ENCODE measurements at places on chromosomes 11 and 22.

- no peak for DNase-seq
Observed at GRCh38 chr22:47996446-47996857, 1234.0 kb downstream of the TBC1D22A start.

- DNase-seq: no peak
Observed at GRCh38 chr11:25423436-25424199, 908.3 kb upstream of the ANO3 start.

DNA sequence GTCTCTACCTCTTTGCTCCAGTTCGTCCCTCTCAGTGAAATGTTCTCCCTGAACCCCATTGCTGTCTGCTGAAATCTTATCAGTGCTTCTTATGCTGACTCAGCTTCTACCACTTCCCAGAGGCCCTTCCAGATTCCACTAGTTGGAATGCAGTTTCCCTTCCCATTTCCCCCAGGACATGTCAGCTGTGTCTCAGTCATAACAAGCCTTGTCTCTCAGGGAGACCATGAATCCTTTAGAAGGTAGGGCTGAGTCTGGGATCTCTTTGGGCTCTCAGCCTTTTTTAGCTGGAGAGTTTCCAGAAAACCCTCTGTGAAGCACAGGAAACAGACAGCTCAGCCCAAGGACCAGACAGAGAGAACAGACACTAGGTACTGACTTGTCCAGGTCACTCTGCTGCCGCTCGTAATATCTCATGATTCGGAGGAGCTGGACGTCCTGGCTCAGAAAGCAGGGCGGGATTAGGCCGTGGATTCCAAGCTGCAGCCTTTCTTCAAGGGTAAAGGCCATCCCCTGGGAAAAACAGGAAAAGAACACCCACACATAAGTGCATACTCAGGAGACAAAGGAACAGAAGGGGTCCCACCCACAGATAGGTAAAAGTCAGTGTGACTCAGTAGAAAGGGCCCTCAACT lies 113.0 kb downstream of the ME3 start:
- DNase-seq: no peak

DNA sequence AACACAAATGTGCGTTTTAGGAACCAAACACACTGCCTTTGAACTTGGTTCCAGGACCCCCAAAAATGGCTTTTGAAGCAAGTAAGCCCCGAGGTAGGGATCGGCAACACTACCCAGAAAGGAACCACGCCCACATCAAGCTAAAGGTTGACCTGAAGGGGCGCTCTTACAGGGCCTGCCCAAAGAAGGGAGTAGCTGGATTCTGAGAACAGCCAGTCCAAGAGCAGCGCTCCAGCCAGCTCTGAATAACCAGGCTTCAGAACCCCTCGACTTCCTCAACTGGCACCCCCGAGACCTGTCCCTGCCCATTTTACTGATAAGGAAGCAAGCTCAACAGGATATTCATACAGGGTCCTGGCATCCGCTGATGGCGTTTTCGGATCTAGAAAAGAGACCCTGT lies 18.9 kb upstream of the MOB2 start:
- DNase-seq: no peak

DNA sequence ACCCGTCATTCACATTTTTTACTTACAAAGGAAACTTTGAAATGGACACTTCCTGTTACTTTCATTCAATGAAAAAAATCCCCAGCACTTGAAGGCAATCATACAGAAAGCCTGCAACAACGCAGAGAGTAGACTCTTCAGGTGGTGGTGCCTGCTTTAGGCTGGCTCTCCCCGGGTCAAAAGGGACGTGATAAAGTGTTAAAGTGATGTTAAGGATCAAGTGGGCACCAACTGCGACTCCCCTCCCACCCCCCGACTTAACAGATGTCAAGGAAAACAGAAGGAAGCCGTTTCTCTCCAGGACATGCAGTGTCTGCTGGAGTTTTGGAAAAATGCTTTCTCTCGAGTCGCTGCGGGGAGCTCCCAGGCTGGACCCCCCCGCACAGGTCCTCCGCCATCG lies 414 bp upstream of the PNPLA3 start:
- DNase-seq: no peak

DNA sequence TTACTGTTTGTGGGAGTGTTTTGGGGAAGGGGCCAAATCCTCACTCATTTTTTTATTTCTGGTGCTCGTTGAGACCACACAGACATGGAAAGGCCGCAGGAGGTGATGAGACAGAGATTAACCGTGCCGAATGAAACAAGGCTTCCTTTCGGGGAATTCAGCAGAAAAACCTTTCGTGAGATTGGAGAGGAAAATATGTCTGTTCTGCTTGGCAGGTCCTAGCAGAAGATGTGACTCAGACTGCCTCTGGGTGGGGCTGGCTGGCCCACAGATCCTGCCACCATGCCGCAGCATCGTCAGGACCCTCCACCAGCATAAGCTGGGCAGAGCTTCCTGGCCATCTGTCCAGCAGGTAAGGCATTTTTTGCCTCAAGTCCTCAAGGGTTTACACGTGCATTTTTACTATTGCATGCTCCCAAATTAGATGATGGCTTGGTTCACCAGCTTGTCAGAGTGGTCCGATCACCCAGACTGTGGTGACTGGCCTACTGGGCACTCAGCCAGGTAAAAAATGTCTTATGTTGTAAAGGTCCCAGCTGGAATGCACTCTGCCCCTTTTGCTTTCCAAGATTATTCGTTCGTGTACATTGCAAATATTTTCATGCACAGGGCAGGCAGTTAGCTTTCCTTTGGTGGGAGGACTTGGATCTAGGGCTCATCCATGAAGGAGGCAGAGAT lies 1.5 kb downstream of the DDB2 start:
- DNase-seq: no peak

GRCh38 chr11:69657911-69658625 lies 17.1 kb downstream of the LTO1 start:
- no peak for DNase-seq

DNA sequence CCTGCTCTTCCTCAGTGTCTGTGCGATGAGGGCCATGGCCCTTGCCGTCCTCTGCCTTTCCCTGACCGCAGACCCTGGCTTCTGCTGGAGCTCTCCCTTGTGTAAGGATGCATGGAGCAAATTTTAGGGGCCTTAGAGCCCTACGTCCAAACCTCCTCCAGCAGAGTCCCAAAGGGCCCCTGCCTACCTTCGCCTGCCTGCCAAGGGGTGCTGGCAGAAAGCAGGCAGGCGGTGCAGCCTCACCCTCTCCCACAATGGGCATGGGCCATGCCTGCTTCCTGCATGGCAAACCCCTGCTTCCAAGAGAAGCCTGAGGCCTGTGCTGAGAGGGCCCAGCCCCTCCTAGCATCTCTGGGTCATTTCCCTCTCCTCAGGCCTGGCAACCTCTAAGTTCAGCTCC lies 71.3 kb upstream of the FGF3 start:
- no peak for DNase-seq

DNA sequence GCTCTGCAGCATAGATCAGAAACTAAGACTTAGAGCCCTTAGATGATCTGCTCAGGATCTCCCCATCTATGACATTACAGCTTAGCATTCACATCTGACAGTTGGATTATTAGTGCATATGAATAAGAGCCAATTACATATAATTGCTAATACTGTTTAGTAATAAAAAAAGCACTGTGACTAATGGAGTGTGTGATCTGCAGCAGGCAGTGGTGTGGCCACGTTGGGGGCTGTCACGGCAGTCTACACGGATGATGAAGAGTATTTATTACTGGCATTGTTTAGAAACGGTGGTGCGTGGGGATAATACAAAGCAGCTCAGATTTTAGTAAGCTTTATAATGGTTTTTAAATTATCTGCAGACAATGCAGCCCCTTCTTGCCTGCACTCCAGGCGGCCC lies 93.5 kb upstream of the TIMP3 start:
- no peak for DNase-seq

DNA sequence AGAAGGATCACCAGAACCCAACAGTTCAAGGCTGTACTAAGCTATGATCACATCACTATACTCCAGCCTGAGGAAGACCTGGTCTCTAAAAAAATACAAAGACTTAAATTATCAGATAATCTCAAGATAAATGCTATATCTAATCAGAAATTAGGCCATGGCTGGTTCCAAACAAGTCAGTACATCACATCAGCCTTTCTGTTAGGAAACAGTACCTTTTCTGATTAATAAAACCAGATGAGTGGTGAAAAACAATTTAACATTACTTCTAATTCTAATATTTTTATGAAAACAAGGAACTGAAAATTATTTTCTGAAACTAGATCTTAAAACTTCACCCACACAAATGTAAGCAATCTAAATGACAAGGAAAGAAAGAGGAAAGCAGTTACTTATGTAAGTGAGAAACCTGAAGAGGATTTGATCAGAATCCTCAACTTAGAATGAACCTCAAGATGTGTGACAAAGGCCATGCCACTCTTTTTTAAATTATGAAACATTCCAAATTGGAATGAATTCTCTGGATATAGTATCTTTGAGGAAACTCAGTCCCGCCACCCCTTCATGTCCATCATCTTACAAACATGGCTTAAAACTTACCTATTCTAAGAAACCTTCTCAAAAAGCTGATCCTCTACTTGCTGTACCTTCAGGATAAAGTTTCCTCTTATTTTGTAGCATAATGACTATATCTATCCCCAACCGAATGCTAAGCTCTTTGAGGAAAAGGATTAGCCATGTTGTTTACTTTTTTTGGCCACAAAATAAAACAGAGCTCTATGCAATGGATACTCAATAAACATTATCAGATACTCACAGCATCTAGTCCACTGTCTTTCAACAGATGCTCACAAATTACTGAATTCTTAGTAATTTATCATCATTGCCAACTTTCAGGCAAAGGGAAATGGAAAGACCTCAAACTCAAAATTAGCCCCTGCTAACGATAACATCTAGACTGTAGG lies 132.0 kb downstream of the MRTFA start:
- no peak for DNase-seq

DNA sequence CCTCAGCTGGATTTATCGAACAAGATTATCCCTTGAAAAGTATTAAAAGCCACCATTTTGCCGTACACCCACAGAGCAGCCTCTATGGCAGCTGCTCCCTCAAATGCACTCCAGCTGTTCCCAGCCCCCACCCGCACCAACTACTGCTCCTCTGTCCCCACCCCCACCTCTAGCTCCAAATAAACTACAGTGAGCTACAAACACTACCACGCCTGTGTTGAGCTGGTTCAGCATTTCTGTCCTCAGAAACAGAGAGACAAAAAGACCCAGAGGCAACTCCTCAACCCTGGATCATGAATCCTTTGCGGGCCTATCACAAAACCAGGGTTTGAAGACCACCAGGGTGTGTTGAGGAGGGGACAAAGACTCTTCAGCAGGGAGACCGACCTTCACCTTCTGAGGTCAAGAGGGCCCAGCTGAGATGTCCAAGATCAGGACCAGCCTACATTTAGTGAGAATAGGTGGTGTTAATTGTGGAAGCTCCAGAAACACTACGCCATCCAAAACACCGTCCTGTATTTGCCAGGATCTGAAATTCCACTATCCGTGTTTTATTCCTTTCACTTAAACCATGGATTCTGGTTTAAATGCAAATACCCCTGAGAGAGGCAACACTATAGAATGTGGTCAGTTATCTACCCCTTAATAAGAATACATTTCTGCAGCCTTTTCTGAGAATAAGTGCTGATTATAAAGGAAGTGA lies 195.9 kb downstream of the DSCAML1 start:
- DNase-seq: no peak

DNA sequence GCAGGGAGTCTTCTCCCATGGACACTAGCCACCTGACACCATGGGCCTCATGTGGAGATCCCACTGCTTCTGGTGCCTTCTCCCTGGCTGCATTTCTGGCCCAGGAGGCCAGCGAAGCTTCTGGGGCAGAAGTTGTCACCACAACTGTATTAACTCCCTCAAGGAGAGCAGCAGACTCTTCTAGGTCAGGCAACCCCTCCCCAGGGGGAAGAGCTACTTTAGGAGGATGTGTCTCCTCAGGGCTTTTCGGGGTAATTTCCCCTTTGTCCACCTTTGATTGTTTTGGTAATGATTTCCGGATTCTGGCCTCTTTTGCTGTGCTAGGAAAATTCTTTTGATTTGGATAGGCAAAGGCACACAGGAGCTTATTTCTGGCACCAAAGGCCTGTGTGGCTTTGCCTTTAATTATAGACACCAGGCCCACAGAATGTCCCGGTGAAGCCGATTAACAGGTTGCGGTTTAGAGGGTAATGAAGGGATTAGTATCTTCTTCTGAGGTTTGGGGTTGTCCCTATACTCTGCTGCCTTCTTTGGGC lies 8.9 kb upstream of the UCP2 start:
- no peak for DNase-seq

DNA sequence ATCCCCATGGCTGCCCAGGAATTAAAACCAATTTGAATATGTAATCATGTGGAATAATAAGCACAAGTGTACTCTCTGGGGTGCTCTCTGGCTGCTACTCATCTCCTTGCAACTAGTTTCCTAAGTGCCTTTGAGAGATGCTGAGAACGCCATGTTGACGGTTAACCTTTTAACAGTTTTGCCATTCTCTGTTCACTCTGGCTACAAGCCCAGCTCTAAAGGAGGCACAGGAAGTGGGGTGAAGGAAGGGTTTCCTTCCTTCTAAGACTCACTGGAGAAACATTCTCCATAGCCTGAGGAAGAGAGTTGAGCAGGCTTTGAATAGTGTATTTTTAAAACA lies 122.0 kb upstream of the ZC3H12C start:
- no peak for DNase-seq

DNA sequence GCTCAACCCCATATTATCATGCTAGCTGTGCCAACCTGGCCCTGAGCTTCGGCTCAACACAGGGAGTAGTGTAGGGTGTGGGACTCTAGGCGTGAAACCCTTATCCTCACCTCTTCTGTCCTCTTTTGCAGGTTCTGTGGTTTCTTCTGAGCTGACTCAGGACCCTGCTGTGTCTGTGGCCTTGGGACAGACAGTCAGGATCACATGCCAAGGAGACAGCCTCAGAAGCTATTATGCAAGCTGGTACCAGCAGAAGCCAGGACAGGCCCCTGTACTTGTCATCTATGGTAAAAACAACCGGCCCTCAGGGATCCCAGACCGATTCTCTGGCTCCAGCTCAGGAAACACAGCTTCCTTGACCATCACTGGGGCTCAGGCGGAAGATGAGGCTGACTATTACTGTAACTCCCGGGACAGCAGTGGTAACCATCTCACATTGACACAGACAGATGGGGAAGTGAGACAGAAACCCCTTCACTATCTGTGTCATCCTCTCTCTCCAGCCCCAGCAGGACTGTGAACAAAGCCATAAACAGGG lies 76.4 kb downstream of the GGTLC2 start:
- no peak for DNase-seq

DNA sequence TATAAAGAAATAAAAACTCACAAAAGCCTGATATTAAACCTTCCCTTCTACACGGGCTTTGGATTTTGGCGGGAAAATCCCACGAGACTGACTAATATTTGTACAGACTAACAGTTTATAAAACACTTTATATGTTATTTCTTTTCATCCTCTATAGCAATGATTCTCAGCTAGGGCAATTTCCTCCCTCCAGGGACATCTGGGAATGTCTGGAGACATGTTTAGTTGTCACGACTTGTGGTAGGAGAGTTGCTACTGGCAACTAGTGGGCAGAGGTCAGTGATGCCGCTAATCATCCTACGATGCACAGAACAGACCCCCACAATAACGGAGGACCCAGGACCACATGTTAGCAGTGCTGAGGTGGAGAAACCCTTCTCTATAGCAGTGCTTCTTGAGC lies 304.8 kb upstream of the PITPNB start:
- no peak for DNase-seq

All from NCI-H2081 treated with DMSO at 0.1 percent for 48 hours (cell line).